ENCODE measurements at places on chromosomes 6 and 20. TPM values are rescaled to one million over a fixed set of nuclear protein-coding genes. Genes with fewer than 3 reads are reported as not detected.

PARD6B gene
- polyA plus RNA-seq = 0.71 TPM

DEFB127 gene
- not detected for polyA plus RNA-seq

LHFPL5 gene
- polyA plus RNA-seq = not detected

KHDC1L gene
- polyA plus RNA-seq = 0.22 TPM

CUL7 gene
- polyA plus RNA-seq = 37.5 TPM

NFATC2 gene
- polyA plus RNA-seq = 0.07 TPM

SYCP2L gene
- 0.22 TPM for polyA plus RNA-seq

EYA4 gene
- 30.9 TPM for polyA plus RNA-seq

MAN1A1 gene
- 27.5 TPM for polyA plus RNA-seq

LAMA2 gene
- 33.0 TPM for polyA plus RNA-seq

SLC22A7 gene
- not detected for polyA plus RNA-seq

GNMT gene
- 0.07 TPM for polyA plus RNA-seq

FAM83D gene
- polyA plus RNA-seq = 10.5 TPM

CRISP1 gene
- polyA plus RNA-seq = not detected

CDH4 gene
- polyA plus RNA-seq = 2.1 TPM

FILIP1 gene
- 0.12 TPM for polyA plus RNA-seq

C6orf132 gene
- polyA plus RNA-seq = 1.1 TPM

PRDM13 gene
- polyA plus RNA-seq = not detected

SERINC1 gene
- 186 TPM for polyA plus RNA-seq

ENPP5 gene
- polyA plus RNA-seq = not detected

PROKR2 gene
- not detected for polyA plus RNA-seq

ABHD16A gene
- polyA plus RNA-seq = 34.0 TPM

SEL1L2 gene
- not detected for polyA plus RNA-seq

BTN1A1 gene
- polyA plus RNA-seq = not detected

CLVS2 gene
- polyA plus RNA-seq = not detected

WFDC5 gene
- not detected for polyA plus RNA-seq

SPAG4 gene
- polyA plus RNA-seq = 3.6 TPM

FAXC gene
- 8.4 TPM for polyA plus RNA-seq

IL17A gene
- polyA plus RNA-seq = not detected

PXDC1 gene
- 26.5 TPM for polyA plus RNA-seq

EDN3 gene
- polyA plus RNA-seq = not detected

MCM8 gene
- polyA plus RNA-seq = 2.8 TPM

OSBPL2 gene
- polyA plus RNA-seq = 18.0 TPM

MOXD1 gene
- polyA plus RNA-seq = 55.9 TPM

CCN6 gene
- not detected for polyA plus RNA-seq

Data from AG04450 (cell line).